Activated CD4-positive, alpha-beta T cell treated with anti-CD3 and anti-CD28 coated beads, Interleukin-2, Interleukin-6, amounts not matched to agents 100 ng/mL and 50 ng/mL, durations not matched to agents 16 hours and 8 hours (primary cell): ENCODE measurements at places on chromosomes 2 and 18.

GRCh38 chr2:235463893-235464292, 29.9 kb upstream of the AGAP1 start:
- no peak for DNase-seq

DNA sequence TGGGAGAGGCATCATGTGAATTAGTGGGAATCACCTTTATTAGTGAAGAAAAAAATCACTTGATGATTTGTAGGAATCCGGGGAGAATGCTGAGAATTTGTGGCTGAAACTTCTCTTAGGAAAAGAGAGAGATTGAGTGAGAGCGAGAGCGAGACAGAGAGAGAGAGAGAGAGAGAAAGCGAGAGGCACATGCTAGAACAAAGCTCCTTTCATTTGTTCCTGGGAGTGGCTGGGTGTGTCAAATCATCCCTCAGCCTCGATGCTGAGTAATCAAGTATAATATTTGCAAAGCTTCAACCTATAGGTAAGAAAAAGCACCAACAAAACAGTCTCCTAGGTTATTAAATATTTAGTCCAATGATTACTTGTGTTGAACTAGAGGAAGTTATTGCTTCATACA, 4.4 kb upstream of the SERPINB5 start:
- DNase-seq, result no peak

DNA sequence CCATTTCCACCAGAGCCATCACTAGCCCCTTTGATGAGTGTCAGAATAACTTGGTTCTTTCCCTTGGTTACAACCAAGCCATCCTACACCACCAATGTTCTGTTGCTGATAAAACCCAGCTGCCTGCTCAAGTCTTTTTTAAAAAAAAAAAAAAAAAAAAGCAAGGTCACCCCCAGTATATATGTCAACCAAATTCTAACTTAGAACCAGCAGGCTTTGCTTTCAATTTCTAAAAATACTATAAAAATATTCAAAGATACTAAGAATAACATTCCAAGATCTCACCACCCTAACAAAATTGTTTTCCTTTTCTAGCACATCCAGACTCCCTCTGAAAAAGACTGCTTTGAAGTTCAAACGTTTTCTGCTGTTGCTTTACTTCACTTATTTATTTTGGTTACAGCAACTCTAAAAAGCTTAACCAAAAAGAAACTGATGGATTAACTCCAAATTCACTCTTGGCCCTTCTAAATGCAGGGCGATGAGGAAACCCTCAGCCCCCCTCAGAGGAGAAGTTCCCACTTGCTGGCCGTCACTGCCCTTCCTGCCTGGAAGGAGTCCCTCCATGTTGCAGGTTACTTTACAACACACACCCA, 10.9 kb downstream of the UXS1 start:
- no peak for DNase-seq

DNA sequence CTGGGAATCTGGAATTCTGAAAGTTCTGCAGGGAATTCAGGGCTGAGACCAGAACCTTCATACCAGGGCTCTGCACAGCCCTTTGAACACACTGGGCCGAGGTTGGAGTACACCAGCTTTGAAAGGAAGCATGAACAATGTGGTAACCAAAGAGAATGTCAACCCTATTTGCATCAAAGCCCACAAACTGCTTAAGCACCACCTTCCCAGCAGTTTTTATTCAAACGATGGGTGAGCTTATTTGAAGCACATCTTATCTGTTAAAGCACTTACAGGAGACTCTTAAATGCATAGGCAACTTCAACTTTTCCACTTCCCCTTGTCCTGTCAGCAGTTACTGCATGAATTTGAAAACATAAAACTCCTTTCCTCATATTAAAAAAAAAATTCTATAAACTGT, 96.6 kb downstream of the TXNL1 start:
- no peak for DNase-seq

GRCh38 chr2:85811180-85812093, 57.6 kb downstream of the ATOH8 start:
- no peak for DNase-seq

- no peak for DNase-seq
Measured at GRCh38 chr2:24899361-24899910, 20.6 kb downstream of the ADCY3 start.

- DNase-seq, result no peak
Measured at GRCh38 chr2:130183512-130184373, 1.7 kb downstream of the MZT2B start.

- DNase-seq, result no peak
Measured at GRCh38 chr2:28995765-28996750, 15.0 kb downstream of the TOGARAM2 start.

DNA sequence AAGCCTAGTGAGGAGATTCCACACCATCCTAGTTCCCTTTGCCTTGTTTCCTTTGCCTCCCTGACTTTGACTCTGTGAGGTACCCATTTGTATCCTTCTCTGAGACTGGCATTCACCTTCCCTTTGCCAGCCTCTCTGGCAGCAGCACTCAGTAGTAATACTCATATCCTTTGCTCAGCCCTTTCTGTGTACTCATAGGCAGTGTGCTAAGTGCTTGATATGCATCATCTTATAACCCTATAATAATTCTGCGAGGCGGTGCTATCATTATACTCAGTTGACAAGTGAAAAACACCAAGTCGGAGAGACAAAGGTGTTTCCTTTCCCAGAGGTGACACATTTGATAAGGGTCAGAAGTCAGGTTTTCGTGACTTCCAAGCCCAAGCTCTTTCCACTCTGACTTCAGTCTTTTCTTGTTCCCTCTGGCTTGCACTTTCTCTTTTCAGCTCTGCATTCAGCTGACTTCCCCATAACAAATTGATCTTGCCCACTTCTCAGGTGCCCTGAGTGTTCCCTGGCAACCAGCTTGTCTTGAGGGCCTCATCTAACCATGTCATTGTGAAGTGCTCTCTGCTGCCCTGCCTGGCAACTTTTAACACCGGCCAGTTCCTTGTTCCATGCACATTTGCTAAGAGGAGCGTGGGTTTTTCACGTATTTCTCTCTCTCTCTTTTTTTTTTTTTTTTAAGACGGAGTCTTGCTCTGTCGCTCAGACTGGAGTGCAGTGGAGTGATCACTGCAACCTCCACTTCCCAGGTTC, 94.5 kb upstream of the UPP2 start:
- peak; percentile 11 for DNase-seq

DNA sequence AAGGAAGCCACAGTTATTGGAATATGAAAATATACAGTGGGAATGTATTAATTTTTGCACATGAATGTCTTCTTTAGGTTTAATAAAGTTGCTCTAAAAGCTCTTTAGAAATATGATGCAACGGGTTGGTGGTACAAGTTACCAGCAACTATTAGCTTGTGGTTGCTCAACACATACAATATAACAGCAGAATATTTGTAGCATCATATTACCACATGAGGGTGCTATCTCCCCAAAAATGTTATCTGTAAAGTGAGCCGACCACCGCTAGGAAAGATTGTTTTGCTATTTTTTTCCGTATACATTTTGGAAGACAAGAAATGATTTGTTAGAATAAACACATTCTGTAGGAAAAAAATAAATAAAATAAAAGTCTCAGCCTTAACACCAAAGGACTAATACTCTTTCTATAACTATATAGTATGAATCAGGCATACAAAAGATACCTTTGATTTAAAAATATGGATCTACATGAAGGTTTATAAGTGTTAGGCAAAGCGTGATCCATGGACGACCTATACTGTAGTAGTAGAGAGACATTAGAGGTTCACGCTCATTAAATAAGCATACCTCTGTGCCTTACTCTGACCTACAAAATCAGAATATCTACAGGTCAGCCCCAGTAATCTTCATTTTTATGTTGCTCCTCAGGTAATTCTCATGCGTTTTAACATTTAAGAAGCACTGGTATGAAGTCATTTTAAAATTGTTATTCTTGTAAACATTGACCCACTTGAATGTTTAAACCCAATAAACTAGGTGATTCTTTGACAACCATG, 1110.6 kb upstream of the ACVR2A start:
- peak; percentile 23 for DNase-seq

GRCh38 chr2:218995972-218996711, 2.9 kb upstream of the CRYBA2 start:
- peak; percentile 86 for DNase-seq

GRCh38 chr2:119862127-119862889, 102.6 kb downstream of the PTPN4 start:
- DNase-seq, result peak; percentile 57

DNA sequence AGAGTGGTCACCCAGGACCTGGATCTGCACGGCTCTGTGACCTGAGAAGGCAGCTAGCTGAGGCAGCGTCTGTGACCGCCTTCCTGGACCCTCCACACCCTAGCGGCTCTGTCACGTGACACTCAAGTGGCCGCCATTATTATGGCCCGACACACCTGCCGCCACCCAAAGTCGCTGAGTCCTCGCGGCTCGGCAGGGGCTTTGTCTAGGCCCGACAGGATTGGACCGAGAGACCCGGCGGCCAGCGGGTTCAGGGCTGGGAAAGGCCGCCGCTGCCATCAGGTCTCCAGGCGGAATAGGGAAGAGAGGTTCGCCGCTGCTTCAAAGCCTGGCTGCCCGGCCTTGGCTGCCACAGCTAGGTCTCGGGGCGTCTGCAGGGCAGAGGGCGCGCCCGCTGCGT, 1162.5 kb upstream of the LRRTM1 start:
- no peak for DNase-seq

DNA sequence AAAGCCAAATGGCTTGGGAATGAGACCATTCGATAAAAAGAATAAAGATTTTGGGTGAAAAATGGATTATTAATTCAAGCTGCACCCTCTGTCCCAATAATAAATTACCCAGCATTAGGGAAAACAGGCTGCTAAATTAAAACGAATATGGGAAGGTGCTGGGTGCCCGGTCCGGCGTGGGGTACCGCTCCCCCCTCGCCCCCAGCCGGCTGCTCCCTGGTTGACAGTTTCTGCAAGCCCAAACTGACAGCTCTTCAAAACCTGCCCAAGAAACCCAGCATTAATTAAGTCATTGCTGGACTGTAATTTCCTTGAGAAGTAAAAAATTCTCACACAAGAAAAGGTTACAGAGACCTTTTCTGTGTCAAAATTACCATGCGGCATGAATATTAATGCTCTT, 98.6 kb downstream of the PTGR3 start:
- no peak for DNase-seq

GRCh38 chr2:144707736-144708326, 187.9 kb upstream of the ZEB2 start:
- no peak for DNase-seq

DNA sequence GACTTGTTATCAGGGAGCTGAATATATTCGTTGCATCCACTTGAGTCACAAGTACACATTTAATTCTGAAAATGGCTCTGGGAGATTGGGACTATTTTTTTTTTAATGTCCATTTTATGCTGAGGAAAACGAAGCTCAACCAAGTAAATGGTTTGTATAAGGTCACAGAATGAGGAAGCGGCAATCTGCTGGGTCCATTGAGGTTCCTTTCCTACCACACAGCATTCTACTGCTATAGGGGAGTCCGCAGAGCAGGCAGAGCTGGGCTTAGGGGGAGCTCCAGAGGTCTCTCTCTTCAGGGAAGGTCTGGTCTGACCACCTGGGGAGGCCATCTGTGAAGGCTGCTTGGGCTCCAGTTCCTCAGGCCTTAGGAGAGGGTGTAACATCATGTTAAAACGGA, 77.9 kb downstream of the MCFD2 start:
- DNase-seq, result no peak

DNA sequence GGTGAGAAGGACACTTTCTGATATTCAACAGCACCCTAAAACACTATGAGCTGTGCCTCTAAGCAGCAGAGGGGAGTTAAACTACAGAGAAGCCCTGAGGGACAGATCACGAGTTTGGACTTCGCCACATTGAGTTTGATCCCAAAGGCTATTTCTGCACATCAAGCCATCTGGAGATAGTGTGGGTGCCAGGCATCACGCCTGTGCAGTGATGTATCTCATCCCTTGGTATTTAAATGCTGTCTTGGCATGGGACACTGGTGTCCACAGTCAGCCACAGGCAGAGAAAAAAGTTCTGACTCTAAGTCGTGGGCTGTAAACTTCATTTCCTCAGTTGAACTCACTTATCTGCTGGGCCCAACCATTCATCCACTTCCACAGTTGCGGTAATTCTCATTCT, 742.3 kb upstream of the CELF4 start:
- DNase-seq, result no peak

DNA sequence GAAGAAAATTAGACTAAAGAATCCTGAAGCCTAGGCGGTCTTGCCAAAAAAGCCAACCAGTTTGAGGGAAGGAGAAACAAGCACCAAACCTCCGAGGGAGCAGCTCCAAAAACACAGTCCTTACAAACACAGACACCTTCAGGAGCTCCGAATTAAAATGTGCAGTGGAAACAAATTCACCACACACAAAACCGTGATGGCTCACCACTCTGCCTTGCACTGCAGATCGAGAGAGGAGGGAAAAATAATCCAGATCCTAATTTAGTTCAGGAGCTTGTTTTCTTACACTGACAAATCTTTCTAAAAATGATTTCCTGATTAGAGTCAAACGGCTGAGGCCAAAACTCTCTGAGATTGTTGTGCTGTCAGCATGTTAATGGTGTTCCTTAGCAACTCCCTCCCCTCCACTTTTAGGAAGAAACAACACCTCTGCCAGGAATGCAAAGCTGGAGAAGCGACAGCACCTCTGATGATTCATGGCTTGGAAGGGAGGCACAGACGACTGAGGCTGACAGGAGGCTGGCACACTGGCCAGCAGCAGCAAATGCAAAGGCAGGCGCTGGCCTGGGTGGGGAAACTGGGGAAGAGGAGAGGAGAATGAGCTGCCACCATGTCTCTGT, 249.4 kb upstream of the KLHL29 start:
- no peak for DNase-seq

- DNase-seq, result no peak
Measured at GRCh38 chr2:231965102-231965501, 3.6 kb downstream of the DIS3L2 start.

DNA sequence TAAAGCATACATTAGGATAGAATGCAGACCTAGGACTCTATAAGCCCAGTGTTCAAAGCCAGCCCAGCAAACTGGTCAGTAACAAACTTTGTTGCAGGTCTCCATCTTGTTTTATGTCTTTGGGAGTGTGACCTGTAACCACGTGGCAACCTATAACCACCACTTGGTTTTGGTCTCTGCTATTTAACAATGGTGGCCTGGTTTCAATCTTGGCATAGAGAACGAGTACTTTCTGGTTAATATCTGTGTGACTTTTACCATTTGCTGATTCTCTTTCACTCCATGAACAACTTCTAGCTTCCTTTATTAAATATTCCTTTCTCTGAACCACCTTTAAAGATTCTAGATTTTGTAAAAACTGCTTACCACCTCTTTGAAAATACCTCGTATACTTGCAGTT, 118.5 kb downstream of the KCNS3 start:
- no peak for DNase-seq
